Ecto neural progenitor cell (in vitro differentiated cells): ENCODE measurements at places on chromosomes 2 and 18.
A peak's percentile ranks its signal among the peaks of the same experiment; 100 is the strongest.

DNA sequence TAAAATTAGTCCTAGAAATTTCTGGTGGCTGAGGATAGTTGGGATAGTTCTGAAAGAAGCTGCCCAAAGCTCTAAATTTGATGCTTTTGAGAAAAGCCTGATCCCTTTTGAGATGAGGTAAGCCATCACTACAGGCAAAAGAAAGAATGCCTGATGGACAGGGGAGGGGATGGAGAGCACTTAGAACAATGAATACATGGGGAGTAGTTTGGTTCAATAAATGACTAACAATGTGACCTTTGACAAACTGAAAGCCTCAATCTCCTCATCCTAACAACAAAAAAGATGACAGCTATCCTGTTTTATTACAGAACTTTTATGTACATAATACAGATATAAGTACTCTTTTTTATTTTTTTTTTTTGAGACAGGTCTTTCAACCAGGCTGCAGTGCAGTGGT lies 42.7 kb downstream of the GFPT1 start:
- no peak for DNase-seq

GRCh38 chr2:114083717-114084387 lies 194.0 kb downstream of the ACTR3 start:
- DNase-seq = no peak

DNA sequence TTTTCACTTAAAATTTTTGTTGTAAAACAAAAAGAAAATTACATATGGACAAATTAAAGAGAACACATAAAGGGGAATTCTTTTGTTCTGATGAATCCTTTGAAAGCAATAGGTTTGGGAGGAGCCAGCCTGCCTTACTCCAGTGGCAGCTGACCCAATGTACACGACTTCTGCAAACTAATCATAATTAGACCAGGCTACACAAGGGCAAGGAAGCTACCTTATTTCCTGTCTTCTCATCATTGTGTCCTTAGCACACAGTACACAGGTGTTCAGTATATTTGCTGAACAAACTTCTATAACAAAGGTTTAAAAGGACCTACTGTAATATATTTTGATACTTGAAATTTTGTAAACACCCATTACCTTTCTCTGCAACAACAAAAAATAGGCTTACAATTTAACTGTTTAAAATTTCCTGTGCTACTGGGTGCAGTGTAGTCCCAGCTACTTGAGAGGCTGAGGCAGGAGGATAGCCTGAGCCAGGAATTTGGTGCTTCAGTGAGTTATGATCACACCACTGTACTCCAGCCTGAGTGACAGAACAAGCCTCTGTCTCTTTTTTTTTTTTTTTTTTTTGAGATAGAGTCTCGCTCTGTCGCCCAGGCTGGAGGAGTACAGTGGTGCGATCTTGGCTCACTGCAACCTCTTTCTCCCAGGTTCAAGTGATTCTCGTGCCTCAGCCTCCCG lies 18.9 kb downstream of the KCNG3 start:
- DNase-seq = no peak

GRCh38 chr2:207122651-207123334 lies 43.0 kb downstream of the KLF7 start:
- DNase-seq = no peak

DNA sequence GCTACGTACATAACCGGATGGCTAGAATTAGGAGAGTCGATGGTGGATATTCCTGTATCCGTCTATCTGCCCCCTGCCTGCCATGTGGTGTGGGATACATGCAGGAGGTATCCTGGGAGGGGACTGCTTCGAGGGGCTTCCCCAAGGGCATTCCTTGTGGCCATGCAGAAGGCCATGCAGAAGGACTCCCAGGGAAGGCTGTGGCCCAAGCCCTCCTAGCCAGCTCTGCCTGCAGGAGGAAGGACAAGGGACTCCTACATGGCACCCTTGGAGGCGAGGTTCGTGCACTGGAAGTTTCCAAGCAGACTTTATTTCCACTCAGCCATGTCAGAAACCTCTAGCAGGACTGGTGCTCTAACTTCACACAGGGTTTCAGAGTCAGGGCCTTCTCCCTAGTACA lies 136.1 kb downstream of the KLHL29 start:
- no peak for DNase-seq

DNA sequence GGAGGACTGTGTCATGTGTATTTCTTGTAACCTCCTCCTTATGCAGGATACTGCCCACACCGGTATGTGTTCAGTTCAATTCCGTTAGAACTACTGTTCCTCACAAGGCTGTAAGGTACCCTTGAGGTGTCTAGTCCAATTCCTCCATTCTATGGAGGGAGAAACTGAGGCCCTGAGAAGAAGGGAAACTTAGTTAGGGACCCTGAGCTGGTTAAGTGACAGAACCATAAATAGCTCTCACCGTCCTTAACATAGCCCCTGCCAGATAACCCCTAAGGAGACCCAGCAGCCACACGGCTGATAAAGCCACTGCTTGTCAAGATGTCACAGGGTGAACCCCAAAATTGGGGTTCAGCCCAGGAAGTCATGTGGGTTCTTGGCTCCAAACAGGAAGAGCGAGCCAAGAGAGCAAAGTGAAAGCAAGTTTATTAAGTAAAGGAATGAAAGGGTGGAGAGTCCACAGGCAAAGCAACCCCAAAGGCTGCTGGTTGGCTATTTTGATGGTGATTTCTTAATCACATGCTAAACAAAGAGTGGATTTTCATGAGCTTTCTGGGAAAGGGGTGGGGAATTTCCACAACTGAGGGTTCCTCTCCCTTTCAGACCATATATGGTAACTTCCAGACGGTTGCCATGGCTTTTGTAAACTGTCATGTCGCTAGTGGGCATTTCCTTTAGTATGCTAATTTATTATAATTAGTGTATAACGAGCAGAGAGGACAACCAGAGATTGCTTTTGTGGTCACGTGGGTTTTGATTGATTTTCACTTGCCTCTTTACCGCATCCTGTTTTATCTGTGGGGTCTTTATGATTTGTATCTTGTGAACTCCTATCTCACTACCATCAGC lies 83.4 kb upstream of the RTN4 start:
- DNase-seq = no peak

DNA sequence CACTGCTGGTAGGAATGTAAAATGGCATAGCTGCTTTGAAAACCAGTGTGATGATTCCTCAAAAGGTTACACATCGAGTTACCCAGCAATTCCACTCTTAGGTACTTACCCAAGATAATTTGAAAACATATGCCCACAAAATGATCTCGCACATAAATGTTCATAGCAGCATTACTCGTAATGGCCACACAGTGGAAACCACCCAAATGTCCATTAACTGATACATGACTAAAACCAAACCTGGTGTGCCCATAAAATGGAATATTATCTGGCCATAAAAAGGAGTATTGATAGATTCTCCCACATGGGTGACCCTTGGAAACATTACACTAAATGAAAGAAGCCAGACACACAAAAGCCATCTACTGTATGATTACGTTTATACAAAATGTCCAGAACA lies 70.4 kb downstream of the ALPK2 start:
- DNase-seq = no peak

DNA sequence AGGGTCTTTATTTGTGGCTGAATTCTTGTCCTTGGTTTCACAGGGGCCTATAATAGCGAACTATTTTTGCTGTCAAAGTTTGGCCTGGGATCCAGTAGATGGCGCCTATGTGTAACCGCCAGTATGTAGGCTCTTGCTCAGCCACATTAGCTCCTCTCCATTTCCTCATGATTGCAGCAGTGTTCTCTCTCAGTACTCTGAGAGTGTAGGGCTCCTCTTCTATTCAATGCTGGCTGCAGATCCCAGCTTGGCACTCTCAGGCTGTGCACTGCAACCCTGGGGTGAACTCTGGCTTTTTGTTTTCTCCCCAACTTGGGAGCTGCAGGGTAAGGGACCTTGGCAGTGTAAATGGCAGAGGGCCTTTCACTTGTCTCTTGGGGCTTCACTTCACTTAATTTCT lies 344.6 kb upstream of the CHAC2 start:
- no peak for DNase-seq

- no peak for DNase-seq
Measured at GRCh38 chr2:229335330-229335729, 64.2 kb upstream of the PID1 start.

DNA sequence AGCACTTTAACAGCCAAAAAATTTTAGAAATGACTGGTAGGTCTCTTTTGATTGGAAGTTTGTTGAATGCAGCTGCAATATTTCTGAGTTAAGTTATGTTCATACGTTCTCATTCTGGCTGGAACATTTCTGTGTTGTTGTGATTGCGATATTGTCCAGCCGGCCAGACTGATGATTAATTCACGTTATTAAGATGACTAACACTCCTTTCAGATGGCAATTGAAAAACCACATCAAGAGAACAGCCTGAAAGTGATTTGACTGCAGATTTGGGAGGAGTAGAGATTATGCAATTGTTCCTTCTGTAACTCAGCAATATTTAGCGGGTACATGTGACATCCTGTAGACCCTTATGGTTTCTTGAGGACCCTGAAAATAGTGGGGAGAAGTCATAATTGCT lies 133.7 kb downstream of the FBXO15 start:
- DNase-seq = no peak

DNA sequence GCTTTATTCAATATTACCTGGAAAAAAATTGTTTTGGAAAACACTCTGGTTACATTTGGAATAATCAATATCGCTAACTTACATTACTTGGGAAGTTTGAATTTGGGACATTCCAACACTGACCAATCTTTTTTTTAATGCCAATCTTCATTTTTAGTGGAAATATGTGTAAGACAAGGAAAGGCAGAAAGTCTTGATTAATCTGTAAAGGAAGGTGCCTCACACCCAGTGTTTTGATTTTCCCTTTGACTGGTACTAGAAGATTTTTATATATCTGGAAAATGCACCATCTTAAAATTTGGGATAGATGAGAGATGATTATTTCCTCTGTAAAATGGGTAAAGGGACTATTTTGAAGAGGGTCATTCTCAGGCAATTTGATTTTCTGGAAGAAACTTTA lies 879.2 kb upstream of the ZEB2 start:
- no peak for DNase-seq

- DNase-seq = no peak
Measured at GRCh38 chr18:2994603-2995432, 18.1 kb downstream of the LPIN2 start.

DNA sequence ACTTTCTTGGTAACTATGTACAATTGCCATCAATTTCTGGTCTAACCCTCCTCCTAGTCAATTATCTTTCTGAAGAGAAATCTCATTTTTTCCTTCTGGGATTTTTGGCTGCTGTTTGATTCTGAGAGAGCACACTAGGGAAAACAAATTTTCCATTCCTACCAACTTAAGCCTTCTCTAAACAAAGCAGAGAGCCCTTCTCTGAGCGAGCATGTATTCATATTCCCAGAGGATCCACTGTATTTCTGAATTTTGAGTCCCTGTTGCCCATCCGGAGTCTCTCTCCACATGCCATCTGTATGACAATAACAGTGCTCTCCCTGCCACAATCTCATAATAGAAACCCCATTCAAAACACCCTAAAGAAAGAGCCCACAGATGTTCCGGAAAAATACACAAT lies 78.5 kb downstream of the MAIP1 start:
- no peak for DNase-seq

DNA sequence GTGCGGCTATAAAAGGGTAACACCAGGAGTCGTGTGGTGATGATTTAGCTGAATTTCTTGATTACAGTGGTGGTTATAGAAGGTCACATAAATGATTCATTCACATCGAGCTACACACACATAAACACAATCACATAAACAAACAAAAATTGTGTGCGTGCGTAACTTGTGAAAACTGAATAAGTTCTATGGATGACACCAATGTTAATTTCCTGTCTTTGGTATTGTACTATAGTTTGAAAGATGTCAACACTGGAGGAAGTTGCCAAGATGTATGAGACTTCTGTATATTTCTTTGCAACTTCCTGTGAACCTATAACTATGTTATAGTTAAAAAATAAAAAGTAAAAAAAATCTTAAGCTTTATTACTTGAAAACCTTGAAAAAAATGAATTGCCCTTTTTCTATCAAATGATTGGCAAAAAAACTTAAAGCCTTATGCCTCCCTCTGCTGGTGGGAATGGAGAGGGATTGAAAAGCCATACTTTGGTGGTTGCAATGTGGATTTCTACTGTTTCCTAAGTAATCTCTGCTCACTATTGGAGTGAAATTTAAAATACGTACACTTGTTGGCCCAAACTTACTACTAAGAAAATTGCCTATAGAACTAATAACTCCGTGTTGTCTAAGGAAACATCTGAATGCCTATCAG lies 227.7 kb downstream of the RPIA start:
- no peak for DNase-seq

GRCh38 chr2:117850015-117850414 lies 35.5 kb downstream of the DDX18 start:
- no peak for DNase-seq

DNA sequence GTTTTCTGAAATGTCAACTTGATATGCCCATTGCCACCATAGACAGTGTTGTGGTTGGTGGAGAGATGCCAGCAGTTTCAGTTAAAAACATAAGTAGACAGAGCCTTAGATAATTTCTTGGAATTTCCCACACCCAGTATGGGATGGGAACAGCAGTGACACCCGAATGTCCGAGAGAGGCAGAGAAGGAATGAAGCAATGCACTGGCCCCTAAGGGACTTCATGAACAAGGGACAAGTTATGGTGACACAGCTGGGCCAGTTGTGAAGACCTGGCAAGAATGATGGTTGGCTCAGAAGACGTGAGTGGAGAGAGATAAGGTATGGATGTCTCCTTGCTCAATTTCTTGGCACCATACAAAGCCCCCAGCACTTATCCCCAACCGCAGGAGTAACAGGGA lies 165.2 kb upstream of the APCDD1 start:
- no peak for DNase-seq

DNA sequence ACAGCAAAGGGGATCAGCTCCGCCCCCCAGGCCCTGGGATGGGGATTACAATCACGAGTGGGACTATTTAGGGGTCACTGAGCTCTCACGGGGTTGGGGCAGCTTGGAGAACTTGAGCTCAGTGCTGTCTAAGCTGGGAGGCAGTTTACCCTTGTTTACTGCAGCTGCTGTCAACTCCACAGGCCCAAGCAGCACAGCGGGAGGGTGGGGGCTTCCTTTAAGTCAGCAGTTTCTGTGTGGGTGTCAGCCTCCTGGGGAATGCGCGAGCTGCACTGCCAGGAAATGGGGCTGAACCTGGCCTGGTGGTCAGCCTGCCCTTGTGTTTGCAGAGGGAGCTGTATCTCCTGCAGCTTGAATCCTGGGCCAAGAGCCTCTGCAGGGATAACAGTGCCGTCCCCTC lies 29.8 kb downstream of the TOGARAM2 start:
- DNase-seq = no peak

- peak; percentile 37 for DNase-seq
Measured at GRCh38 chr18:48806551-48807261, 144.1 kb downstream of the SMAD7 start.

GRCh38 chr2:10774394-10774793 lies 38.2 kb downstream of the PDIA6 start:
- no peak for DNase-seq

DNA sequence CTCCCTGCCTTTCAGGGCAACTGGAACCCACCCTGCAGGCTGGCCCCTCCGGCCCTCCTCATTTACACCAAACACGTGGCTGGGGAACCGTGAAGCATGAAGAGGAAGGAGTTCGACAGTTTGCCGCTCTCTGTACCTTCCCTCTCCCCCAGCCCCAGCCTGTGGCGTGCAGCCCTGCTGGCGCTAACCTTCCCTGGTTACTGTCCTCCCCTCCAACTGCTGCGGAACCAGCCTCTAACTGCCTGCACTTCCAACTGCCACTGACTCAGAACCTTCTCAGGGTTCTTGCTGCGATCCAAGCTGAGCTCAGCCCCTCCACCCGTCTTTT lies 19.2 kb upstream of the GNAL start:
- DNase-seq = no peak

- peak; percentile 63 for DNase-seq
Measured at GRCh38 chr2:5696404-5696944, 4.3 kb downstream of the SOX11 start.
